ENCODE measurements at places on chromosomes 5 and 9. TPM values are rescaled to one million over a fixed set of nuclear protein-coding genes. Genes with fewer than 3 reads are reported as not detected.

Gene TOR4A
- total RNA-seq, result 29.6 TPM

Gene SLC36A2
- total RNA-seq, result not detected

Gene UGT3A2
- not detected for total RNA-seq

Gene PFN3
- total RNA-seq, result not detected

Gene PHF24
- not detected for total RNA-seq

All from GM23248 (cell line).